Activated CD4-positive, alpha-beta memory T cell treated with anti-CD3 and anti-CD28 coated beads, Interleukin-2, amount 10 ng/mL, durations not matched to agents 7 days and 5 days (primary cell): ENCODE measurements at places on chromosomes 12 and 14.

GRCh38 chr12:12138203-12139154 is 67.7 kb downstream of the BCL2L14 start:
- no peaks in the 10 kb centered on the region for H3K36me3 ChIP-seq
- peaks cover 32% of the 10 kb centered on the region for H3K27me3 ChIP-seq
- DNase-seq = no peak
- H3K4me1 ChIP-seq = no peaks in the 10 kb centered on the region

DNA sequence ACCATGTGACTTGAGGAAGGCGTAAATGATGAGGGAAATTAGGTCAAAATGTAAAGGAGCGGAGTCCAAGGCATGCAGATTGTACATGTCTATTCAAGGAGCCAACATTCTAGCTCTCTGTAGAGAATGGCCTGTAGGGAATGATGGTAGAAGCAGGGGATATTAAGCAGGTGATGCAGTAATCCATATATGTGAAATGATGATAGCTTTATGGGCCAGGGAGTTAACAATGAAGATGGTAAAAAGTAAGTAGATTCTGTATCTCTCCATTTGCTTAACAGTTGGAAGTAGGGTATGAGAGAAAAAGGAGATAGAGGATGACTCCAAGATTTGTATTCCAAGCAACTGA is 33.4 kb downstream of the ARHGAP5 start:
- no peak overlapping the region for H3K27ac ChIP-seq
- peaks cover 25% of the 10 kb centered on the region for H3K36me3 ChIP-seq
- H3K27me3 ChIP-seq = no peaks in the 10 kb centered on the region
- H3K4me3 ChIP-seq = no peak overlapping the region

DNA sequence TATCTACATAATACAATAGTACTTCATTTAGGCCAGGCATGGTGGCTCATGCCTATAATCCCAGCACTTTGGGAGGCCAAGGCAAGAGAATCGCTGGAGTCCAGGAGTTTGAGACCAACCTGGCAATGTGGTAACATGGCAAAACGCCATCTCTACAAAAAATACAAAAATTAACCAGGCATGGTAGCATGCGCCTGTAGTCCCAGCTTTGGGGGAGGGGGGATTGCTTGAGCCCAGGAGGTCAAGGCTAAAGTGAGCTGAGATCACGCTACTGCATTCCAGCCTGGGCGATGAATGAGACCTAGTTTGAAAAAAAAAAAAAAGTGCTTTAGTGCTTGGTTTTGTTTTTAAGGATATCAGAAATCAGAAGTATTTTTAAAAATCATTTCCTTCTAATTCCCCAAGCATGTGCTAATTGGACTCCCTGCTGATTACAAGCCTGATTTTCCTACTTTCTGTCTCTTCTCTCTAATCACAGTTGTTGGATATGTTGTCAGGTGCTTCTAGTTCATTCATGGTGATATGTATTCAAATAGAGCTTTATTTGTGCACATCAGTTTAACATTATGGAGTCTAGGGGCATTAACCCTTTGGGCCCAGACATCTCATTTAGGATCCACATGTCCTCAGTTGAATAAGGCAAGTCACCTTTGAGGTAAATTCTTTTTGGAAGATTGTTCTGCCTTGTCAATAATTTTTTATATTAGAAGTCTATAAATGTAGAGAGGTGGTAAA is 7.0 kb upstream of the KRAS start:
- H3K4me3 ChIP-seq = no peak overlapping the region
- DNase-seq = no peak
- peaks cover 3% of the 10 kb centered on the region for H3K36me3 ChIP-seq
- H3K27ac ChIP-seq = no peak overlapping the region
- H3K27me3 ChIP-seq = peaks cover 11% of the 10 kb centered on the region

DNA sequence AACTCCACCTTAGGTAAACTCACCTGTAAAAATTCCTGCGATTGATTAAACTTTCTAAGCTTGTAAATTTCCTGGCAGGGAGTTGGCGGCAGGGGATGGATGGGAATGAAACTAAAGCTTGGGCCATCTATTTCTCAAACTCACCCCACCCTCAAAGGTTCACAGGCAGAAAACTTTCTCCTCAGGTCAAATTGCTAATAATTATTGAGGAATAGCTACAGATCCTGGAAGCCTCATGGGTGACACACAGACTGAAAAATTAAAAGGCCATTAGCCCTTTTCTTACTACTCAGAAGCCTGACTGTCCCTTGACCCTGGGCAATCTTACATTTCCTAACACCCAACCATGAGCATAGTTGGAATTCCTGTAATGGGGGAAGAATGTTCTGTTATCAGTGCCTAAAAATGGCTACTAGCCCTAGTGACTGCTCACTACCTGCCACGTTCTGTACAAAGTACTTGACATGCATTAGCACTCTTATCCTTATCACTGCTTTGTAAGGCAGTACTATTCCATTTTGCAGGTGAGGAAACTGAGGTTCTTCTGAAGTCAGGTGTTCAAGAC is 12.4 kb upstream of the SYNDIG1L start:
- no peaks in the 10 kb centered on the region for H3K36me3 ChIP-seq
- H3K4me1 ChIP-seq = no peaks in the 10 kb centered on the region
- H3K4me3 ChIP-seq = no peak overlapping the region
- peaks cover 45% of the 10 kb centered on the region for H3K27me3 ChIP-seq
- DNase-seq = no peak
- no peak overlapping the region for H3K27ac ChIP-seq

DNA sequence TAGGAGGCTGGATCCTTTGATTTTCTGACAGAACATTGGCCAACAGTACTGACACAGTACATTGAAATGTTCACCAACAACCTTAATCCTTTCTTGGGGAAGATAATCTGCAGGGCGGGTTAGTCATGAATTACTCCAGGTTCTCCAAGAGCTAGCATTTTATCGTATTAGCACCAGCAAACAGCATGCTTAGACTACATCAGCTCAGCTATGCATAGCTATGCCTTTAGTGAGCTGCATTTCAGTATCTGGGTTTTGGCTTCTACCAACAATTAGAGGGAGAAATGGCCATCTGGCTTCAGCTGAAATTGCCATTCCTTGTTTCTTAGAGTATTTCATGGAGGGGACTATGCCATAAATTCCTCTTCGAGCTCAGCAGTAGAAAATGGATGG is 33.8 kb downstream of the SAMD4A start:
- H3K27ac ChIP-seq = no peak overlapping the region
- no peaks in the 10 kb centered on the region for H3K36me3 ChIP-seq
- DNase-seq = no peak
